Endodermal cell (in vitro differentiated cells): ENCODE measurements at places on chromosomes 12 and 14.

DNA sequence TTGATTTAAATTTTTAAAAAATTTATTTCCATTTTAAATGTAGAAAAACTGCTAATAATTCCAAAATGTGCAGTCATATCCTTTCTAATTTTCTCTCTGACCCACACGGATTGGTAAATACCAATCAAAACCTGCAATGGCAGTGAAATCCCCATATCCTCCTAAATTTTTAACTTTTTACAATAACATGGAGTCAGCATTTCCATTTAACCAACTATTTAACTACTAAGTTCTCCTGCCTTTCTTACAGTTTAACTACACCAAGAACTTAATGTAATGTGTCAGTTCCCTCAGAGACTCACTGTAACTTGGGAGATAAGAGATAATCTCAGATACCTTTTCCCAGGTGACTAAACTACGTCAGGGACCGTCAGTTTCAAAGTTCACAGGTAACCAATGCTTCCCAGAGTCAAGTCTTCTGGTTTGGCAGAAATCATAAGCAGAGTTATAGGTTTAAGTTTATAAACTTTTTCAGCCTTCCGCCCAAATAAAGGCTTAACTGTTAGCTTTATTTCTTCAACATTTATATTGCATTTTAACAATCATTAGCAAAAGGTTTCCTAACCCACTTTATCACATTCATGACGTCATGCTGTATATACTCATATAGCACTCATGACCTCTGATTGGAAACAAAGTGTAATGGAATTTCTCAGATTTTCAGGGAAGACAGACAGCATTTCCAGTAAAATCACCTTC, 7.6 kb downstream of the KRAS start:
- peaks cover 8% of the 10 kb centered on the region for H3K4me1 ChIP-seq
- no peak overlapping the region for H3K4me3 ChIP-seq
- H3K36me3 ChIP-seq, result peaks cover 69% of the 10 kb centered on the region
- no peak for DNase-seq
- no peaks in the 10 kb centered on the region for H3K27me3 ChIP-seq

DNA sequence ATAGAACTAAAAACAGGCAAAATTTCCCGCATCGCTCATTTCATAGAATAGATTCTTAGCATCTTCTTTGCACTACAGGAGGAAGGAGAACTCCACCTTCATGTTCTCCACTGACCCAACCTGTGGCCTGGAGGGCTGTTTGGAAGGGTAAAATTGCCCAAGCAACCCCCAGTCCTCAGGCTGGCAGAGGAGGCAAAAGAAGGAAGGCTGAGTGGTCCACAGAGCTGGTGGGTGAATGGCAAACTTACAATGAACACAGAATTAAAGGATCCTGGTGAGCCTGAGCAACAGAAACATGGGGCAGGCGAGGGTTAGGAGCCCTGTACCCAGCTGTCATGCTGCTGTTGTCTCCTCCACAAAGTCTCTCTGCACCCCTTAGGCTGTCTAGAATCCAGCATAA, 25.1 kb downstream of the SENP1 start:
- DNase-seq, result no peak
- H3K36me3 ChIP-seq, result peaks cover 41% of the 10 kb centered on the region
- no peak overlapping the region for H3K4me3 ChIP-seq
- no peak overlapping the region for H3K27ac ChIP-seq

GRCh38 chr14:91835197-91835919, 32.0 kb downstream of the TC2N start:
- H3K27ac ChIP-seq, result no peak overlapping the region
- no peak for DNase-seq
- peaks cover 44% of the 10 kb centered on the region for H3K27me3 ChIP-seq
- no peaks in the 10 kb centered on the region for H3K36me3 ChIP-seq

DNA sequence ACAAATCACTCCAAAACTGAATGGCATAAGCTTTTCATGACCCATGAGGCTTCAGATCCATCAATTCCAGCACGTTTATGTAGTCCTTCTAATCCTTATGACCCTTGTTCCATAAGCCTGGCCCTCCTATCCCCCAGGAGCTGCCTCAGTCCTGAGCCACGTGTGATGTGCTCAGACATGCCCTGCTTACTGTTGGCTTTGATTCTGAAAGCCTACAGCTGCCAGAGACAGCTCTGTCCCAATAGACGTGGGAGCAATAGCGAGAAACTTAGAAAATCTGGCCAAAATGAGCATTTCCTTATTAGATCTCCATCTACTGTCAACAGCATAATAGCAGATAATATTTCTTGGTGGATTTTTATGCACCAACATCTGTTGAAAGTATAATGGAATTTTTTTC, 33.2 kb downstream of the DUSP6 start:
- no peak for DNase-seq
- H3K4me1 ChIP-seq, result peaks cover 8% of the 10 kb centered on the region
- no peaks in the 10 kb centered on the region for H3K36me3 ChIP-seq
- no peak overlapping the region for H3K4me3 ChIP-seq
- no peak overlapping the region for H3K27ac ChIP-seq
- H3K27me3 ChIP-seq, result no peaks in the 10 kb centered on the region

- no peaks in the 10 kb centered on the region for H3K36me3 ChIP-seq
- H3K27ac ChIP-seq, result no peak overlapping the region
- H3K4me1 ChIP-seq, result no peaks in the 10 kb centered on the region
- H3K4me3 ChIP-seq, result no peak overlapping the region
- DNase-seq, result no peak
These were observed 152.2 kb downstream of the SLC15A4 start for GRCh38 chr12:128671528-128672042.

DNA sequence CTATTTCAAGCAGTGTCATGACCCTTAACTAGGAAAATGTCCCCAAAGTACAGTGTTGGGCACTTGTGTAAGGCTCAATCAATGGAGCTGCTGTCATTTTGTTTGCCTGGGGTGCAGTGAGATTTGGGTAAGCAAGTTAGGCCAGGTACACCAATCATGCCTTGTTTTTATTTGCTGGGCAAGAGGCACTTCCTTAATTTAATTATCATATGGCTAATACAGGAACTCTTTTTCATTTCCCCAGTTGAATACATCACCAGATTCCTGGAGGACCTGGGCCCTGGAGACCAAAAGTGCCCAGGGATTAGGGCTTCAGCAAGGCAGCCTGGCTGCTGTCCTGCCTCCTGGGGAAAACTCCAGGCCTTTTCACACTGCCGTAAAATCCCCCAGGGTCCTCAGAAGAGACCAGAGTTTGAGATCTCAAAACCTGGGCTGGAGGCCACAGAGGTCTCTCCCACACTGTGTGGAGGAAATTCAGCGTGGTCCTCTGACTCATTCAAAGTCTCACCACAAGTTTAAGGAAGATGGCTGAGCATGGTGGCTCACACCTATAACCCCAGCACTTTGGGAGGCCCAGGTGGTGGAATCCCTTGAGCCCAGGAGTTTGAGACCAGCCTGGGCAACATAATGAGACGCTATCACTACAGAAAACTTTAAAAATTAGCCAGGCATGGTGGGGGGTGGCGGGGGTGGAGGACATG, 28.4 kb upstream of the FOXN3 start:
- H3K36me3 ChIP-seq, result no peaks in the 10 kb centered on the region
- no peak overlapping the region for H3K4me3 ChIP-seq
- no peak overlapping the region for H3K27ac ChIP-seq
- peaks cover 11% of the 10 kb centered on the region for H3K4me1 ChIP-seq
- no peak for DNase-seq
